ENCODE measurements at places on chromosomes 4 and X.

DNA sequence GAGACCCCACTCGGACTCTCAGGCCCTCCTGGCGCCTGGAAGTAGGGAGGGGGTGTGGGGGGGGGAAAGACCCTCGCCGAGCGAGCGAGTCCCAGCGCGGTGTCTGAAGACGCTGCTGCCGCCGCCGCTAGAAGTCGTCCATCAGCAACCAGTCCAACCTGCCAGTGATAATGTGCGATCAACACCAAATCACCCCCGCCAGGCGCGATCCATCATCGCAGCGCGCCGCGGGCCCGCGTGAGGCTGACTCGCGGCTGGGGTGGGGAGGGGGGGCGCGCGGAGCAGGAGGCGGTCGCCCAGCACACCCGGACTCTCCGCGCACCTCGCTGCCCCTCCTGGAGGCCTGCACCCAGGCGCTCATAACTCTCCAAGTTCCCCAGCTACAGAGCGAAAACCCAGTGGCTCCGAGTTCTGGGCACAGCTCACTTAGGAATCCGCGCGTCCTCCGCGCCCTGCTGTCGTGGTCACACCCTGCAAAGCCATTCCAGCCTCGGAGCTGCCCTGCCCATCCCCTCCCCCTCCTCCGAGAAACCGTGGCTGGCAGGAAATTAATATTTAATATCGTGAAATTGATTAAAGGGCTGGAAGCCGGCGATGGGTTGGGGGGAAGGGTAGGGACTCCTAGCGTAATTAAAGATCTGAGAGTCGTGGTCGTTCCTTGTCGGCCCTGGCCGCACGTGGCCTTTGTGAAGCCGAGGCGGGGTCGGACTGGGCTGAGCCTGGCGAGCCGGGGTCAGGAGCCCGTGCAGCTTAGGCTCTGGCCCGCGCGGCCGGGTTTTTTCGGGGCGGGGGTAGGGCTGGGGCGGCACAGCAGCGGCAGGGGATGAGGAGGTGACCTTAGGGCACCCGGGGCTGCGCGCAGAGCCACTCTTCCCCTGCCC is 58.1 kb upstream of the BCOR start:
- no peak for DNase-seq

DNA sequence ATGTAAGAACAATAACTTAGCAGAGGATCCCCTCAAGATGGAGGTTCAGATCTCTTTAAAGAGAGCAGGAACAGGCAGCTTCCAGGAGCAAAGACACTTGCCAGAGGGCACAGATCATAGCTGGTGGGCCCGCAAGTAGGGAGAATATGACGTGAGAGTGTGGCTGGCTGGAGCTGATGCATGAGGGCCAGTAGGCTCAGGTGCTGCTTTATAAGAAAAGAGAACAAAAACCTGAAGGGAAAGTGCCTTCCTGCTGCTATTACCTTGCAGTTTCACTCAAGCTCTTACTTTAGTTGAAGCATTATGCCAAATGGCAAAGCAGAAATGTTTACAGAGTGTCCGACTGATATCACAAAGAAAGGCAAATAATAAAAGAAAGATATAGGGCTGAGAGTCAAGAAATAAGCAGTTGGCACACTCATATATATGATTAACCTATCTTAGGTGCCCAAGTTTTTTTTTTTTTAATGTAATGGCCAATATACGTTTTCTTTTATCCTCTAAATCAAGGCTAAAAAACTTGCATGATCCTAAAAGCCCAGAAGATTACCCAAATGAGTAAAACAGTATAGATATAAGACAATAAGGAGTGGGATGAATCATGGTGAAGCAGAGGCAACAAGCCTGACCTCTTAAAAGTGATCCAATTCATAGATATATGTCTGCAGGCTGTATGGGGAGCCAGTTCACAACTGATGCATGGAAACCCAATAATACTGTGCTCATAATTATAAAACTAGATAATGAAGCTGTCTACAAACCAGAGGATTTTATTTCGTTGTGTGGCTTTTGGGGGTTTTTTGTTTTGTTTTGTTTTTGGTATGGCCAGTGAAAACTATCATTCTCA is 12.6 kb downstream of the NR0B1 start:
- no peak for DNase-seq

GRCh38 chrX:17414839-17415238 is 39.8 kb downstream of the NHS start:
- DNase-seq = no peak

DNA sequence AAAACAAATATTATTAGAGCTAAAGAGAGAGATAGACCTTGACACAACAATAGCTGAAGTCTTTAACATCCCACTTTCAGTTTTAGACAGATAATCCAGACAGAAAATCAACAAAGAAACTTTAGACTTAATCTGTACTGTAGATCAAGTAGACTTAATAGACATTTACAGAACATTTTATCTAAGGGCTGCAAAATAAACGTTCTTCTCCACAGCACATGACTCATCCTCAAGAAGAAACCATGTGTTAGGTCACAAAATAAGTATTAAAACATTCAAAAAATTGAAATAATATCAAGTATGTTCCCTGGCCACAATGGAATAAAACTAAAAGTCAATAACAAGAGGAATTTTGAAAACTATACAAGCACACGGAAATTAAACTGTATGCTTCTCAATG is 1510.3 kb upstream of the PCDH10 start:
- DNase-seq = no peak

DNA sequence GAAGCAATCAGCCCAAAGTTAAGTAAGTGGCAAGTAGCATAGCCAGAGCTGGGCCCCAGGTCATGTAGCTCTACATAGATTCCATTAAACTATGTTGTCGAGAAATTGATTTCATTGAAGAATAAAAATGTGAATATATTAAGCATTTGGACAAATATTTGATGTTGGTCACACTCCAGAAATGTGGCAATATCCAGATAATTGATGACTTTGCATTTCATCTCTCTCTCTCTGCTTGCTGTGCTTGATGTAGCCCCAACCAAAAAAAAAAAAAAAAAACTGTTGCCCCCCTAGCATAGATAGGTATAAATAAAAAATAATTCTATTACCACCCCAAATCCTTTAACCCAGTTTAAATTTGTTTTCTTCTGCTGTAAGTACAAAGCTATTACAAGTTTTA is 7.5 kb upstream of the NDST3 start:
- no peak for DNase-seq

DNA sequence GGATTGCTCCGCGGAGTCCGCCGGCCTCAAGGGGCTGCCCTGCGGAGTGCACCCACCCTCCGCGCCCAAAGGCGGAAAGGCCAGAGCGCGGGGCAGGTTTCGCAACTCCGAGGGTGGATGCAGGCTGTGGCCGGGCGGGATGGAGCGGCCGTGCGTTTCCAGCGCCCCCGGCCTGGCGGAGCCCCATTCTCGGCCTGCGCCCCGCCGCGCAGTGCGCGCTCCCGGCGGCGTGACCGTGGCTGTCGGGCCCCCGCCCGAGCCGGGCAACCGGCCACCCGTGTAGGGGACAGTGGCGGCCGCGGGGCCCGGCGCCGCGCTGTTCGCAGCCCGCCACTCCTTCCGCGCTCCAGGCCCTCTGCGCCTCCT is 331 bp downstream of the SETD7 start:
- DNase-seq = no peak

DNA sequence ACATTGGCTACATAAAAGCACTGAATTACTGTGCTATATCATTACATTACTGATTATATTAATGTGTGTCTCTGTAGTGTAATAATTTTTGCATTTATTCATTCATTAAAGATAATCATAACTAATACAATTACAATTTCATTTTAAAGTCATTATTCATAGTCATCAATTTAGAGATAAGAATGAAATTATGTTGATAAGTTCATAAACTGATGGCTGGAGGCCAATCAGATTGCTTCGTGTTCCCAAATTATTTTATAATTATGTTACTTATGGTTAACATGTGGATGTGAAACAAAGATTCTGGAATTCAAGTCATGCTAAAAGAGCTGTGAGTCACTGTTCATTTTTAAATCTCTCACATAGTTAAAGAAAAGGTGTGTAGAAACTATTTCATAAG is 223.4 kb upstream of the HAND2 start:
- DNase-seq = no peak

- DNase-seq = no peak
Measured at GRCh38 chrX:103774070-103774642, 2.5 kb upstream of the PLP1 start.

DNA sequence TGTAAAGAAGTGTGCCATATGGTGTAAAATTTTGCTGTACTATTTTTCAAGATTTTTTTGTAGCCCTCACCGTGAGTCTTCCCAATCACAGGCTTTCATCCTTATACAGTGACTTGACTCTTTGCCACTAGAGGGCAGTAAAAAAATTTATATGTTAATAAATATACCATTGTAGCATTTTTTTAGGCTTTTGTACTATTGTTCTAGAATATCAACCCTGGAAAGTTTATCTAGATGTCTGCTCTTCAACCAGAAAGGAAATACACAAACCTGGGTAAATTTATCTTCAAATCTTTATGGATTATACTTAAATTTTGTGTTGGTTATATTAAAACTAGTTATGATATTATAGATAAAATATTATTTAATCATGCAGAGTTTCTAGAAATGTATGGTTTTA is 235.3 kb downstream of the TENM3 start:
- DNase-seq = no peak

- no peak for DNase-seq
Measured at GRCh38 chr4:53617101-53617680, 25.9 kb upstream of the LNX1 start.

GRCh38 chr4:69032847-69033638 is 63.2 kb upstream of the UGT2B7 start:
- no peak for DNase-seq

- no peak for DNase-seq
Measured at GRCh38 chrX:96764864-96765263, 80.2 kb downstream of the DIAPH2 start.

- DNase-seq = no peak
Measured at GRCh38 chrX:103081051-103081450, 11.9 kb downstream of the NXF3 start.

DNA sequence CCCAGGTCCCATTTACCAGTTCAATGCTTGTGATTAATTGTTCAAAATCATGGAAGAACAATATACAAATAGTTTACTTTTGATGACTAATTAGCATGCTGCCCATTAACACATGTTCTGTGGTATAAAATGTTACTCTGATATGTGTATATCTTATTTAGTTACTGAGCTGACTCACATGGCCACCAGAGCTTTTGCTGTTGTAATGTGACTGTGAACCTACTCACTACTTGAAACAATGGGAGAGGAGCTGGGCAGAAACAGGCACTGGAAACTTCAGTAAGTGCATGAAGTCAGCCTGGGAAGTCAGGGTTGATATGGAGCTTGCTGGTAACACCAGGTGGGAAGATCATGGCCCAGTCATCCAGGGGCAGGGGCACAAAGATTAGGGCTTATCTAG is 72.7 kb upstream of the MAD2L1 start:
- no peak for DNase-seq

- DNase-seq = no peak
Measured at GRCh38 chrX:25112156-25112555, 96.4 kb upstream of the ARX start.

DNA sequence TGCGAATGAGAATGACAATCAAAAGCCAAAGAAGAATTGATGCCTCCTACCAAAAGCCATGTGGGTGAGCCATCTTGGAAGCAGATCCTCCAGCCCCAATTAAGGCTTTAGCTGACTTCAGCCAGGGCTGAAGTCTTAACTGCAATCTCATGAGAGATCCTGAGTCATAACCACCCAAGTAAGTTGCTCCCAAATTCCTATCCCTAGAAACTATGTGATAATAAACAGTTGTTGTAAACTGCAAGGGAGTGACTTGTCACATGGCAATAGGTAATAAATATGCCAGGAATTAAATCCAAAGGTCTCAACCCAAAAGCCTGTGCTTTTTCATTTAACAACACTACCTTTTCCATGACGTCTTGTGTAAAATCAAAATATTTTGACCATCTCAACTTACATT is 154.2 kb upstream of the TBL1X start:
- DNase-seq = no peak

GRCh38 chrX:66013194-66013816 is 26.6 kb downstream of the VSIG4 start:
- no peak for DNase-seq

DNA sequence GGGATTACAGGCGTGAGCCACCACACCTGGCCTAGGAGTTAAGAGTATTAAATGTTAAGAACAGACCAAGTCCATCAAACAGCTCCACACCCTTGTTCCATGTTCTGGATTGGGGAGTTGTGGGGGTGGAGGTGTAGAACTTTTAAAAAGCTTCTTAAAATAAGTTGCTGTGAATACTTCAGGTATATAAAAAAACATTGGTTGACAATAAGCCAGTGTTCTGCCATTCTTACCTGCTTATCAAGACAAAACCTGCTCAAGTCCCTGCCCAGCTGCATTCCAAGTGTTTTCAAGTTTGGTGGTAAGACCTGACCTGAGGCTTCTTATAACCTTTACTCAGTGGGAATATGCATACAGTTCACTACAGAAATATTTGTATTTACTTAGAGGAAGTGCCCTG is 6.4 kb downstream of the RBM3 start:
- DNase-seq = no peak

DNA sequence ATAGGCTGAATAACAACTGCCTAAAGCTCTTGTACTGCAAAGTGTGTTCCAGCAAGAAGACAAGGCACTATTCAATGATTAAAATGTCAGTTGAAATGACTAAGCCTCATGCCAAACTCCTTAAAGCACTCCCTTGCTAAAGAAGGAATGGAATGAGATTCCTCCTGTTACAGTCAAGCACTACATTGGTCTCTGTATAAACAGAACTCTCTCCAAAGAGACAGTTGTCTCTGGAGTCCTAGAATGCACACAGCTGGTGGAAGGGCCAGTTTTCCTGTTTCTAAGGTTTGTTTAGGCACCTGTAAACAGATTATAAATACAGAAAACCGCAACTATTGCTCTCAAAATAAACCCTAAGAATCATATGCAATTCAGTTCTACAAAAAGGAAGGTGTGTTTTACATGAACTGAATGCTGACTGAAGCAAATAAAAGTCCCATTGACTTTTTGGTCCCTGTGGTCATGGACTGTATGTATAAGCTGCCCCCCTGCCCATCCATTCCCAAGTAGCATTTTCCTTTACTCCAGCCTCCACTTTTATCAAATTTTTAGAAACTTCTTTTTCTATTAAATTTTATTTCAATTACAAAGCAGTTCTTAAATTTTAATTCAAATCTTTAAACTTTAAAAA is 47.0 kb downstream of the FAT1 start:
- DNase-seq = no peak

- DNase-seq = no peak
Measured at GRCh38 chr4:72468904-72469502, 100.0 kb downstream of the ADAMTS3 start.

GRCh38 chr4:150591904-150592303 is 10.0 kb downstream of the MAB21L2 start:
- DNase-seq = no peak

- DNase-seq = no peak
Measured at GRCh38 chrX:130165181-130165702, 399 bp downstream of the AIFM1 start.

- no peak for DNase-seq
Measured at GRCh38 chrX:9133426-9133825, 99.5 kb upstream of the FAM9B start.

DNA sequence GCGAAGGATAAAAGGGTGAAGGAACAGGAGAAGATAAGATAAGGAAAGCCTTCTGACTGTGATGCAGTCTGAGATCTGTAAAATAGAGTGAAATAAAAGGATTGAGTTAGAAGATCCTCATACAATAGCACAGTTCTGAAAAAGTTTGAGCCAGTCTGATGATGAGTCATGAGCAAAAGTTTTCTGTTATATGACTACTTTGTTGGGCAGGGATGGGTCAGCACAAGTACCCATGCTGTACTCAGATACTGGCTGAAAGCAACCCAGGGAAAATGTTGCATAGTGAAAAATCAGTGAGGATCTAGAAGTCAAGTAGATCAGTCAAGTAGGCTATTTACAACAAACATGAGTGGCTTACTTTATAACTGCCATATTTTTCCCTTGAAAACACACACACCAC is 253.5 kb downstream of the PCDH10 start:
- no peak for DNase-seq

GRCh38 chrX:74931214-74931613 is 6.0 kb upstream of the NEXMIF start:
- DNase-seq = no peak
